ENCODE measurements at places on chromosomes 2 and 18.

DNA sequence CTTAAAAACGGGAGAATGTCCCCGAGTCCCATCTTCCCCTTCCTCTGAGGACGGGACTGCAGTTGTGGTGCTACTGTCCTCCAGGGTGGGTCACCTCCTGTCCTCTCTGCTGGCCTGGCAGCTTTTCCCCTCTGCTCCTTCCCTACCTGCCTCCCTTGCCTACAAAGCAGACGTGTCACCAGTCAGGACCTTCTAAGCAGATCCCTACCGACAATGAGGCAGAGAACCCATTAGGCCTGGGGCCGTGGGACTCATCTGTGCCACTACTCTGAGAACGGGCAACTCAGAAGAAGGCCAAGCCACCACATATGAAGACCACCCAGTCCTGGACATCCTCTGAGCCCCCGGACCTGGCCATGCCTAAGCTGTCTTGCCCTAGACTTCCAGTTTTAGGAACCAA lies 103.0 kb upstream of the TEX51 start:
- no peak for DNase-seq

DNA sequence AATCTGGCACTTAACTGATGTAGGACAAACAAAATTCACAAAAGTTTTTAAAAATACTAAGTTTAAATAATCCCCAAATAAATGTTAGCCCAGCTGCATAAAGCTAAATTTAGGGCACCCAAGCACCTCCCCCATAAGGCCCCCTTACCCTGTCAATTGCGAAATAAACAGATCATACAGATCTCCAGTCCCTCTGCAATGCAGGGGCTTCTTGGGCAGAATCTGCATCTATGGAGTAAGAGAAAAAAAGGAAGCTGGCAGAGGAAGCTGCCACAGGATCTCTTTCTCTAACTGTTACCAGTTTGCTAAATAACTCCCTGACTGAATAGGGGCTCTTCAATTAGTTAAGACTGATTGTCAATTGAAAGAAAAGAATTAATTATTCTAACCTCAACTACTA lies 117.7 kb downstream of the MEMO1 start:
- no peak for DNase-seq

DNA sequence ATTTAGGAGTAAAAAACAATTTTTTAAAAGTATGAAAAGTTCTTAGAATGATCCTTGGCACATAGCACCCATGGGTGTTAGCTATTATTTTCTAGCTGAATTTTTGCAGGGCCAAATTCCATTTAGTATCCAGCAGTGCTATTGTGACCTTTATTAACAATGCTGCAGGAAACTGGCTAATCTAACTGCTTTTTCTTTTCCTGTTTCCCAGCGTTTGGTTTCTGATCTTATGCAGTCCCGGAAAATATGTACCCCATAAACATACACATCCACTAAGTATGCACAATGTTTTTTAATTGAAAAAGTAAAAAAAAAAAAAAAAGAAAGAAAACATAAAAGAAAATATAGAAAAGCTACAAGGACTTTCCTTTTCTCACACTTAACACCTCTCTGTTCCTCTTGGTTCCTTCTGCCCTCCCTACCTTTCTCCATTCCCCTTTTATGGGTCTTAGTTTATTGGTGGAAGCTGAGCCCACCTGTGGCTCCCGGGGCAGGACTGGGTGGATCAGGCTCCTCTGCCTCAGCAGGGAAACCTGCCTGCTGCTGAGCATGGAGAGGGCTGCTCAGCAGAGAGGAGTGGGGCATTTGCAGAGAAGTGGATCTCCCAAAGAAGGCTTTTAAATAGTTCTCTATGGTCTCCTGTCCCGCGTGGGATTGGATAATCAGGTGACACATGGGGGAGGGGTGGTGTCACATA lies 9.3 kb upstream of the SLC16A14 start:
- DNase-seq: no peak

DNA sequence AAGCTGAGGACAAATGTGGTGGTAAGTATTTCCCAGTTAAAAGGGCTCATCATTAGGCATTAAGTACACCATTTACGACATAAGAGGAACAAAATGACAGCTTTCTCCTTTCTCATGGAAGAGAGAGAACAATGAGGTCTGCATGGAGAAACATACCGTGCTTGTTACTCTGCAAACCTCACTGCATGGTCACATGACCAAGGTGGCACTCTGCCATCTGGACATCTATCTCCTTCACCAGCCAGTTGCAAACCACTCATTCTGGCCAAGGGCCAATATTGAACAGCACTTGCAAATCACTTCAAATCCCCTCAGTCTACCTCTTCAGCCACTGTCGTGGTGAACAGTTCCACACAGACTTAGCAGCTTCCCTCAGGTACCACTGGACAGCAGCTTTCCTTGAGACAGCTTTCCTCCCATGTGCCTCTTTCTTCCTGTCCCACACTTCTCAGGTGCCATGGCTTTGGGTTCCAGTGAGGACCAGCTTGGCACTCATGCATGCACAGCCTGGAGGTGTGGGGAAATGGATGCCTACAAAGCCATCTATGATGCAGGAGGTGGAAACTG lies 29.5 kb upstream of the DPP4 start:
- no peak for DNase-seq

GRCh38 chr2:69450735-69451416 lies 13.6 kb upstream of the NFU1 start:
- DNase-seq: no peak

DNA sequence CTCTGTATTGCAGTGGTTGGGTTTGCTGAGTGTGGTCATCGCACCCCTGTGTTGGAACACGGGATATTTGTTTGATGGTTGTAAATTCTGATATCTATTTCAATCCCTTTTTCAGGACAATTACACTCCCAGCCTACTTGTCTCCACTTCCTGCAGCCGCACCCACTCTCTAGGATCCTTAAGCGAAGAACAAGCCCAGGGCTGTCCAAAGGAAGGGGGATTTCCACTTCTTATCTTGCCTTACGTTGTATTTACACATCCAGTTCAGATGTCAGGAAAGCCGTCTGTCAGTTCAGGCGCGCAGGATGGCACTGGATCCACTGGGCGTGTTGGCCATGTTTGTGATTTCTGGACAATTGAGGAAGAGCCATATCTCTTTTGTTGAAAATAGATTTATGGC lies 834.5 kb upstream of the SALL3 start:
- no peak for DNase-seq

DNA sequence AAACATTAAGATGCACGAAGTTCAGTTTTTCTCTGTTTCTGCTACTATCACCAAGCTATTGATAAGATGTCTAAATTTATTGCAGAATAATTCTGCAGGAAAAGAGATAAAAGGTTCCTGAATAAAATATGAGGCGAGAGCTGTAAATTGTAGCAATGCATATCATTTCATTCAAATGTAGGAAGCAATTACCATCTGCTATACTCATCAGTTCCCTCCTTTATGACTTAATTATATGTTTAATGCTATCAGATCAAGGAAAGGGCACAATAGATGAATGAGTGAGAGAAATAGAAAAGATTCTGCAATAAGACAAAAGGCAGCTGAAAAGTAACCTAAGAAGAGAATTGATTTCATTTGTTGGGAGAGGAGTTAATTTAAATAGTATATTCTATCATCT lies 108.2 kb upstream of the GALNT5 start:
- no peak for DNase-seq

- no peak for DNase-seq
Observed at GRCh38 chr2:72982219-72982618, 64.9 kb downstream of the EMX1 start.

GRCh38 chr2:38239452-38239851 lies 137.6 kb downstream of the ATL2 start:
- no peak for DNase-seq

GRCh38 chr2:178915423-178916173 lies 108.4 kb upstream of the TTN start:
- DNase-seq: no peak

DNA sequence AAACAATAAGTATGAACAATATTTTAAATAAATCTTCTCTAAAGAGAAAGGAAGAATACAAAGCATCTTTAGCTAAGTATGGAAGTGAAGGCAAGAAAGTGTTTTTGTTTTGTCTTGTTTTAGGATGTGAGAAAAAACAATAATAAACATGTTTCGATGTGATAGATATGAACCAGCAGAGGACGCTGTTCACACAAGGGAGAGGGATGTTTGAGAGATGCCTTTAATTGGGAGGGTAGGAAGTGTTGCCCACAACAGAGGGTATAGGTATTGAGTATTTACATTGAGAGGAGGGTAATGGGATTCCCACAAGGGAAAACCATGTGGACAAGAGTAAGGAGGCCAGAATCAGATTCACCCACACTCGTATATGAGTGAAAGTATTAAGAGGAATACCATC lies 55.1 kb downstream of the CDH19 start:
- no peak for DNase-seq

GRCh38 chr2:147495734-147496133 lies 349.1 kb upstream of the ACVR2A start:
- DNase-seq: no peak

GRCh38 chr2:29405266-29405665 lies 290.1 kb downstream of the CLIP4 start:
- no peak for DNase-seq

- DNase-seq: no peak
Observed at GRCh38 chr2:26709323-26710110, 17.0 kb downstream of the KCNK3 start.

DNA sequence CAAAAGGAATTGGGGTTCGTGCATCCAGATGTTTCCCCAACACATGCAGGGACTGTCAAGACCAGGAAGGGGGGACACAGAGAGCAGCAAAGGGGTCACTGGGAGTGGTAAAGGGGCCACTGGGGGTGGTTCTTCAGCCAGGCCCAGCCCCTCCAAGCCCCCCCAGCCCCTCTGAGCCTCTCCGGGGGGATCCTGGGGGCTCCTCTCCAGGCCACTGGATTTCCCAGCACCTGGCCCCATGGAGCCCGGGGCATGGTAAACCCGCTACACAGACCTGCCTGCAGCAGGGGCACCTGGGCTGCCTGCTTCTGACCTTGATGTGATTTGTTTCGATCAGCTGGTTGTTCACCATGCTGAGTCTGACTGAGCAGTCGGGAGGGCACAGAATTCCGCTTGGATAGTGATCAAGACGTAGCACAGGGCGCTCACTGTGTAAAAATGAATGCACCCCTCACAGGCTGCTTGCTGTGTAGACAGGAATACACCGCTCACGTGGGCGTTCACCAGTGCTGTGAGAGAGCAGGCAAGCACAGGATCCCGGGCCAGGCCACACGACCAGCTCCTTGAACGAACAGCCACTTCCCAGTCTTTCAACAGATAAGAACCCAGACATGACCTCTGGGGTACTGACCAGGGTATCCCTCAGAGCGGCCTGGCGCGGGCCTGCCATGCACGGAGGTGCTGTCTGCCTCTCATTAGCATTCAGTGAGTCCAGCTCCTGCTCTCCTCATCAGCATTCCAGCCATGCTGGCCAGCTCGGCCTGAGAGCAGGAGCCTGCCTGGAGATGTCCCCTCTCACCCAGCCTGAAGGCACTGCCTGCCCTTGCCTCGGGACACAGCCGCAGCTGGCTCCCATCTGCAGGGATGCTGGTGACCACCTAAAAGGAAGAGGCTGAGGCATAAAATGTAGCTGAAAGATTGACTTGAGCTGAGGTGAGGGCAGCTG lies 73.3 kb upstream of the OTOS start:
- DNase-seq: no peak

GRCh38 chr2:190467575-190468083 lies 59.5 kb downstream of the MFSD6 start:
- DNase-seq: no peak

- no peak for DNase-seq
Observed at GRCh38 chr18:69161383-69162028, 239.2 kb upstream of the DOK6 start.

- DNase-seq: no peak
Observed at GRCh38 chr2:239890206-239890746, 134.9 kb downstream of the NDUFA10 start.

- DNase-seq: no peak
Observed at GRCh38 chr2:55490554-55490953, 29.0 kb upstream of the CFAP36 start.
